T-helper 2 cell treated with Interferon-gamma antibody and Interleukin-4, amounts not matched to agents 5 μg/mL and 100 μg/mL, for 36 hours (primary cell): ENCODE measurements at places on chromosomes 5 and 9.
A peak's percentile ranks its signal among the peaks of the same experiment; 100 is the strongest.

DNA sequence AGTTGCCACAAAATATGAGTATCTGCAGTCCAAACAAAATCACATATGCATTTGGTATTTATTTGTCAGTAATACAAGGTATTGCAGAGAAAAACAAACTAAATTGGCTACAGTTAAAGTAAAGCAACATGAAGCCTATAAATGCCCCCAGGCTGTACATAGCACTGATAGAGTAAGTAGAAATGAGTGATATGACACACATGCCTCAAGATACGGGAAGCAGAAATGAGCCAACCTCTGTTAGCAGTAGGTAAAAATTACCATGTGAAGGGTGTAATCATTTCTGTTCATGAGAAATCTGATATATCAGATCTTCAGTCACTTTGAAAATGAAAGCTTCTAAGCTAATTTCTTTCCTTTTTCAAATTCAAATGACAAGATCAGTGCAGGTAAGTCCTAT, 131.1 kb downstream of the CHSY3 start:
- no peak for DNase-seq

- DNase-seq, result no peak
Observed at GRCh38 chr5:125487231-125487630, 740.8 kb upstream of the ZNF608 start.

GRCh38 chr9:130128251-130128650, 44.0 kb upstream of the NCS1 start:
- DNase-seq, result peak; percentile 79

GRCh38 chr5:37037840-37038239, 161.3 kb downstream of the NIPBL start:
- no peak for DNase-seq

- no peak for DNase-seq
Observed at GRCh38 chr9:36764364-36765076, 191.8 kb downstream of the MELK start.

GRCh38 chr5:35046774-35047173, 975 bp downstream of the AGXT2 start:
- DNase-seq, result no peak

GRCh38 chr5:54704333-54704732, 186.8 kb downstream of the SNX18 start:
- DNase-seq, result no peak

DNA sequence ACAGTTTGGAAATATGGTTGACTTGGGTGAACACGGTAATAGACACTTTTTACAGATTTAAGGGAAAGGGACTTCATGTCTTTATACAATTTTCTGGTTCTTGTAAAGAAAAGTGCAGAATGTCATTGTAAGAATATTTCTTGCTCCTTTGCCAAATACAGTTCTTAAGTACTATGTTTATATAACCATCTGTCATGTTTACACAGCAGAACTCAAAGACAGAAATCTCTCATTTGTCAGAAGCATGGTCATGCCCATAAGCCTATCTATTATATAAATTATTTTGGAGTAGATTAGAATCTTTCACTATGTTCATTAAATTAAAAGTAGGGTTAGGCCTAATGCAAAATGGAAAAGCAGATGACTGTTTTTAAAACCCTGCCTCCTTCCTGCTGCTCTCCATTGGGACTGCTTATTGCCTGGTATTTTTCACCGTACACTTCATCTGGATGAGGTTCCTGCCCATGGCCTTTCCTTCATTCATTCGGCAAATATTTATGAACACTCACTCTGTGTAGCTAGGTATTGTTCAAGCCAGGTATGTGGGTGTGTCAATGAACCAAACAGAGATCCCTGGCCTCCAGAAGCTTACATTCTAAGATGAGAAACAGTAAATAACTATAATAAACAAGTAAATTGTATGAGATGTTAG, 558.1 kb downstream of the NR2F1-AS1 start:
- DNase-seq, result no peak

DNA sequence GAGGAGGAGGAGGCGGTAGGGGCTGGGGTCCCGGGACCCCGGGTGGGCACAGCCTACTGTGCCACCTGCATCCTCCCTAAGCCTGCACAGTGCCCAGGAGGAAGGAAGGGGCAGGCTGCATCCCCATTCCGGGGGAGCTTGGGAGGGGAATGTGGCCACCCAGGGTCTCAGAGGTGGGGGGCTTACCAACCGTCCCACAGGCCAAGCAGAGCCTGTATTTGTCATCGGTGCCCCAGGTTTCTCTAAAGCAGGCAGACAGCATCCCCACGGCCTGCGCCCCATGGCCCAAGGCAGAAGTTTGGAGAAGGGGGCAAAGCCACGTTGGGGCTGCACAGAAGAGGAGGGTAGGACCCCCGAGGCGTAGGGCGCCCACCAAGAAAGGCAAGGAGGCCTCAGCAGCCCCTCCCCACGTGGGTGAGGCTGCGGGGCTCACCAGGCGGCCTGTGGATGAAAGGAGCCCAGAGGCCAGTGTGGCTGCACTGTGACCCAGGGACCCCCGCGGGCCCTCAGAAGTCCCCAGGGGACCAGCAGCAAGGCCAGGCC, 507 bp upstream of the GPSM1 start:
- DNase-seq, result no peak

DNA sequence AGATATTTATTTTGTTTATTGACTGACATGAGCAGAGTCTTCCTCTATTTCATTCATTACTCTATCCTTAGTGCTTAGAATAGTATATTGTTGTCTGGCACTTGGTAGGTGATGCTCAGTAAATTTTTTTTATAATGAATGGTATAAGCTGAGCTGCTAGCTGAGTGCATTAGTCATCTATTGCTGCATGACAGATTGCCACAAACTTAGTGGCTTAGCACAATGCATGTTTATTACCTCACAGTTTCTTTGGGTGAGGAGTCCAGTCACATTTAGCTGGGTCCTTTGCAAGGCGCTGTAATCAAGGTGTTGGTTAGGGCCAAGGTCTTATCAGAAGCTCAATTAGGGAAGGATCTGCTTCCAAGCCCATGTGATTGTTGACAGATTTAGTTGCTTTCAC, 23.1 kb downstream of the SMAD5 start:
- no peak for DNase-seq
